Left lung (tissue), 14 donors: ENCODE measurements at places on chromosomes 2 and 18. TPM values are rescaled to one million over a fixed set of nuclear protein-coding genes. Genes with fewer than 3 reads are reported as not detected.
A peak's percentile ranks its signal among the peaks of the same experiment; 100 is the strongest.

- peaks cover 38% of the 10 kb centered on the region for H3K4me1 ChIP-seq
- peak overlapping the region; percentile 99 for H3K27ac ChIP-seq
- no peak for DNase-seq
- no peaks in the 10 kb centered on the region for H3K27me3 ChIP-seq
- H3K4me3 ChIP-seq, result peak overlapping the region; percentile 99
Observed at GRCh38 chr2:64524604-64525316, 632 bp downstream of the AFTPH start.

DNA sequence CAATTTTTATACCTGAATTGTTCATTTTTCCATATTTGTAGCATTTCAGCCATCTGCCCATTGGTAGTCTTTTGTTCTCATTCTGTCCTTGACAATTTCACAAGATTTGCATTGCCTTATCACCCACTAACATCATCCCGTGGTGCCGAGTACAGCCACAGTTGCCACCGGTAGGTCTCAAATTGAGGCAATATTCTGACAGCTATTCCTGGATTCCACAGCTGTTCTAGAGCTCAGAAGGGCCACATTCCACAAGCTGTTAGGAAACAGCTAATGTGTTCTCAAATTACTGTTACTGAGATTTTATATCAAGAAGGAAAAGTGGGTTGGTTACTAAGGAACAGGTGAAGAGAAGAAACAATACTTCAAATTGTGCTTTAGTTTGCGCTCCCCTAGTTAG is 178.8 kb downstream of the RPRM start:
- no peak for DNase-seq
- H3K27ac ChIP-seq, result no peak overlapping the region
- no peak overlapping the region for H3K4me3 ChIP-seq
- no peaks in the 10 kb centered on the region for H3K4me1 ChIP-seq

ATP6V1B1 gene
- total RNA-seq, result 0.76 TPM

DNA sequence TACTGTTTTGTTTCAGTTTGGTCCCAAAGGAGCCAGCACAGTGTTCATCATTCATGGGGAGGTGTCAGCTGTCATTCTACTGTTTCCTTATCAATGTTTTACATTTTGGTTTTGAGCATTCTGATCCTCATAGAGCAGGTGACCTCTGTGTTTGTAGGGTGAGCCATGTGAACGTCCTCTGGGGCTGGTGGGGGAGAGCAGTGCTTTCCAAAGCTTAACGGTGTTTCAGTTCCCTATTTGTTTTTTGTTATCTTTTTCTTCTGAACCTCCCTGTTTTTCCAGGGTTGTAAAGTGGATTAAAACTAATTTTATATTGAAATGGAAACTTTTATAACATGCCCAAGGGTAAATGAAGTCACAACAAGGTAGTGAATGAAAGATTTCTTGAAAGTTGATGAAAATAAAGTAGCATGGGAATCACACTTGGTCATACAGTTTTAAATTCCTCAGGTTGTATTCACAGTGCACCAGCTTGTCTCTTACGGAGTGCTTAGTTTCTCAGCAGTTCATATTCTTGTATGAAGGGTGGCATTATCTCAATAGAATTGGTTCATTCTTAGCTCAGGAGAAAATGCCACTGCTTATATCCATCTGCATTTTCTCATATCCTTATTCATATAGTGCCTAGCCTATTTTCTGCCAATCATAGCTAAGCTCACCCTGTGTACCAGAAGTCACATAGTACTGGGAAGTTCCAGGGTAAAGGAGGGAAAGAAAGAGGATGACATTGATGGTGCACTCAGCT is 54.5 kb downstream of the MAP4K4 start:
- H3K36me3 ChIP-seq, result no peaks in the 10 kb centered on the region
- no peak overlapping the region for H3K27ac ChIP-seq
- no peak for DNase-seq
- peaks cover 47% of the 10 kb centered on the region for H3K4me1 ChIP-seq

- H3K4me1 ChIP-seq, result no peaks in the 10 kb centered on the region
- H3K4me3 ChIP-seq, result no peak overlapping the region
- peaks cover 37% of the 10 kb centered on the region for H3K36me3 ChIP-seq
- H3K27me3 ChIP-seq, result no peaks in the 10 kb centered on the region
- no peak for DNase-seq
- no peak overlapping the region for H3K27ac ChIP-seq
Observed at GRCh38 chr18:79300413-79300812, 95.3 kb upstream of the NFATC1 start.
